SK-N-SH (cell line): ENCODE measurements at places on chromosomes 16 and 17. TPM values are rescaled to one million over a fixed set of nuclear protein-coding genes. Genes with fewer than 3 reads are reported as not detected.

CTF1 gene
- polyA plus RNA-seq, result 35.9 and 45.7 TPM in 2 replicates

P3H4 gene
- polyA plus RNA-seq, result 55.5 and 88.3 TPM in 2 replicates

KRT32 gene
- polyA plus RNA-seq, result not detected in 2 replicates

CBFA2T3 gene
- polyA plus RNA-seq, result not detected in 2 replicates

TEKT5 gene
- polyA plus RNA-seq, result not detected in 2 replicates

GAST gene
- not detected in 2 replicates for polyA plus RNA-seq

TEKT1 gene
- not detected in 2 replicates for polyA plus RNA-seq

MYH2 gene
- polyA plus RNA-seq, result 0.10 and 0.19 TPM in 2 replicates

MEFV gene
- 0.02 TPM in 1 of 2 replicates, not detected in the other for polyA plus RNA-seq

DNA sequence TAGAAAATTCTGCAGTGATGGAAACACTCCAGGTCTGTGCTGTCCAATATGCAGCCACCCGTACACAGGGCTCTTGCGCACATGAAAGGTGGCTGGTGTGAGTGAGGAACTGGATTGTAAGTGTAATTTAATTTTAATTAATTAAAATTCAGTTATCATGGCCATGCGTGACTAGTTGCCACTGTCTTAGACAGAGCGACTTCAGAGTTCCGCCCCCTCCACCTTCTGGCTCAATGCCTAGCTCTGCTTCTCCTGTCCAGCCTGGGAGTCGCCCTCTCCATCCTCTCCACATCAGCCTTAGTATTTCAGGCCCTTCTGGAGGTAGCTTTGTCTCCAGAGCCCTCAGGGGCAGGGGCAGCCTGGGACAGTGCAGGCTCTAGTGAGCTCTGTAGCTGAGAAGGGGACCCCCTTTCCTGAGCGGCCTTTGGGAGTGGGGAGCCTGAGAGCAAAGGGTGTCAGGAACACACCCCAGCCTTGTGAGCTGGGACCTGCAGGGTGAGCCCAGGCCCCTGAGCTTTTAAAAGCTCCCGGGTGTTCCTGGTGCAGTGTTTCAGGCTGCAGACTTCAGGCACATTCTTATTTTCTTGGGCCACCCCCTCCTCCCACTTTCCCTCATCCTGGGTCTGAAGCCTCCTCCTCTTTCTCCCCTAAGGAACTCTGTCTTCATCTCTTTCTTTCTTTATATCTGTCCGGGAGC, 99.4 kb downstream of the IRF8 start:
- H3K27me3 ChIP-seq, result peaks cover 95% of the 10 kb centered on the region
- DNase-seq, result no peak
- H3K27ac ChIP-seq, result no peak overlapping the region
- H3K36me3 ChIP-seq, result no peaks in the 10 kb centered on the region
- no peak overlapping the region for H3K4me3 ChIP-seq

DNA sequence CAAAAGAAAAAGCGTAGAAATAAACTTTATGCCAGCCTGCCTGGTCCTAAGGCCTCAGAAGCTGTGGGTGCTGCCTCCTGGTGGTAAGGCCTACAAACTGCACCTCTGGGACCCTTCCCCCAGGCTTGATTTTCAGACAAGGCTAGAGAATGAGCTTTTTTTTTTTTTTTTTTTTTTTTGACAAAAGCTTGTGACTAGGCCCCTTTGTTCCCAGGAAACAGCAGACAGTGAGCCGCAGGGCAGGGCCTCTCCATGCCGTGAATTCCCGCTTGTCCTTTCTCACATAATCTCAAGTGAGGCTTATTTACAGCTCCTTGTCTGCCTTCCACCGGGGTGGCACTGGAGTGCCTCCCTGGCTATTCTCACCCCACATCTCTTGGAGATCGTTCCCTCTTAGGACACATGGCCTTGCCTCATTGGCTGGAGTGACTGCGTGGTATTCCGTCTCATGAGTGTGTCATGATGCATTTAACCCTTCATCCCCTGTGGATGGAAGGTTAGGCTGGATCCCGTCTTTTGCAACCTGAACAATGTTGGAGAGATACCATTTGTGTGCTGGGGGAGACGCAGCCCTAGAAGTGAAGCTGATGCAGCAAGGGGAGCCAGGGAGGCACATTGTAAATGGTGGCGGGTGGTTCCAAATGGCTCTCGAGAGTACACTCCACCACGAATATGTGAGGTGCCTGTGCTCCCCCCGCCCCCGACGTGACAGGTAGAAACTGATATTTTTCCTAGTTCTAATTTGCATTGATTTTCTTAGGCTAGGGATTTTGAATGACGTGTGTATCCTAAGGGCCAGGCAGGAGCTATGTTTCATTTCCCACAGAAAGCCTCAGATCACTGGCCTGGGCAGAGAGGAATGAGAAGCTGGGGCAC, 49.6 kb downstream of the USP22 start:
- peak; percentile 95 for DNase-seq
- H3K4me1 ChIP-seq, result 0 out of 2 replicates have a peak, but pooled peaks cover 3% of the 10 kb centered on the region
- H3K27ac ChIP-seq, result peak overlapping the region; percentile 72
- no peaks in the 10 kb centered on the region for H3K27me3 ChIP-seq

GRCh38 chr17:1076299-1076981, 79.5 kb downstream of the TIMM22 start:
- H3K4me1 ChIP-seq, result peaks cover 16% of the 10 kb centered on the region
- no peaks in the 10 kb centered on the region for H3K27me3 ChIP-seq
- no peak overlapping the region for H3K27ac ChIP-seq
- no peak overlapping the region for H3K4me3 ChIP-seq

DNA sequence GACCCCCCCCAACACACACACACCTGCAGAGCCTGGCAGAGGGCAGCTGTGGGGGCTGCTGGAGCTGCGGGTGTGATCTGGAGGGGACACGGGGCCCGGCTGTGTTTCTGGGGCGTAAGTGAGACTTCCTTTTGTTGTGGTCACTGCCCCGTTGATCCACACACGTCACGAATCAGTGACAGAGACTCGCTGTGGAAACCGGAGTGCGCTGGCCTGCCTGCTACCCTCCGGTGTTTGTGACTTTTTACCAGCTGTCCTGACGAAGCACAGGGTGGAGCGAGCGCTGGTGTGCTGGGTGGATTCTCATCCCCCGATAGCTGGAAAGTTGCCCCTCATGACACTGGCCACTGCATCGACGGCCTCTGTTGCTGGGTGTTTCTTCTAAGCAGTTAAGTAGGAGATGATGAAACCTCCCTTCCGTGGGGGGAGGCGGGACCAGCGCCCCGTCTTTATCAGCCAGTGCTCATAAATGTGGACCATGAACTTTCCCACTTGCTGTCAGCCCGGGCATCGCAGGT, 2.3 kb downstream of the METRNL start:
- peak overlapping the region; percentile 86; the same call in 1 of the 2 replicates for H3K4me3 ChIP-seq
- no peak for DNase-seq
- peaks cover 13% of the 10 kb centered on the region for H3K36me3 ChIP-seq

DNA sequence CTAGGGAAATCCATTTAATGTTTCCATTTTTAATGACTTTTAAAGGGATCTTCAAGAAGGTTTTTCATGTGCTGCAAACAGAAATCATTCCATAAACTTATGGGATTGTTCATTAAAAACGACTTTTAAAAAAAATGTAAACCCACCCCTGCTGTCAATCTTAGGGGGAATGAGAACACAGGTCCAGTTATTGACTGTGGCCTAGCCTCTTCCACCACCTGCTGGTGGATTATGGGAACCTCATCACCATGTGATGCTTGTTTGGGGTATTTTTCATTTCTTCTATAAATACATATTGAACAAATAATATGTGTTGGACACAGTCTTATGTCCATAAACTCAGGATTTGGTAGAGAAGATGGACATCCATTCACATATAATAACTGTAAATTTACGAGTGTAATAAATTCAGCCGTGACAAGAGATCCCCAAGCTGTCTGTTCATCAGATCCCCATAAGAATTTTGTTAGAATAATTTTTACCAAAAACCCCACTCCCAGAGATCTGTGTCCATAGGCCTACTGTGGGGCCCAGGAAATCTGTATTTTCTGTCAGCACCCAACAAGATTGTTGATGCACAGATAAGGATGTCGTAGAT, 42.0 kb upstream of the TMC5 start:
- no peak overlapping the region for H3K4me3 ChIP-seq
- H3K27ac ChIP-seq, result no peak overlapping the region
- DNase-seq, result peak; percentile 77
- H3K36me3 ChIP-seq, result no peaks in the 10 kb centered on the region

DNA sequence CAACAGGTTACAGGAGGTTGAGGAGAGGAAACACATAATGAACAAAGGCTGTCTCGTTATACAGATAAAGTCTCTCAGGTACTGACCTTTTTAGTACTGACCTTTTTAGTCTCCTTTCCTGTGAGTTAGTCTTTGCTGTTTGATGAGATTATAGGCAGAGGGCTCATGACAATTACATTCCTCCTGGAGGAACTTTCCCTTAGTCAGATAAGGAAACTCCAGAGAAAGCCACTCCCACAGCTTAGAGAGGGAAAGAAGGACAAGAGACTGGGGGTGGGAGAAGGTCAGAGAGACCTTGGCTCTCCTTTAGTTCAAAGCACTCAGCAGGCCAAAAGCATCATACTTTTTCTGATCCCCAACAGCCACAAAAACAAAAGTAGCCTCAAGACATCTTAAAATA, 15.3 kb upstream of the PSMD7 start:
- no peak overlapping the region for H3K4me3 ChIP-seq
- H3K4me1 ChIP-seq, result no peaks in the 10 kb centered on the region
- H3K27me3 ChIP-seq, result no peaks in the 10 kb centered on the region
- no peaks in the 10 kb centered on the region for H3K36me3 ChIP-seq

GRCh38 chr17:57861790-57862693, 12.2 kb upstream of the MRPS23 start:
- H3K27me3 ChIP-seq, result no peaks in the 10 kb centered on the region
- peak; percentile 88 for DNase-seq
- peaks cover 14% of the 10 kb centered on the region for H3K4me1 ChIP-seq
- H3K36me3 ChIP-seq, result peaks cover 6% of the 10 kb centered on the region; the same call in 1 of the 2 replicates
- H3K27ac ChIP-seq, result no peak overlapping the region
- H3K4me3 ChIP-seq, result no peak overlapping the region

DNA sequence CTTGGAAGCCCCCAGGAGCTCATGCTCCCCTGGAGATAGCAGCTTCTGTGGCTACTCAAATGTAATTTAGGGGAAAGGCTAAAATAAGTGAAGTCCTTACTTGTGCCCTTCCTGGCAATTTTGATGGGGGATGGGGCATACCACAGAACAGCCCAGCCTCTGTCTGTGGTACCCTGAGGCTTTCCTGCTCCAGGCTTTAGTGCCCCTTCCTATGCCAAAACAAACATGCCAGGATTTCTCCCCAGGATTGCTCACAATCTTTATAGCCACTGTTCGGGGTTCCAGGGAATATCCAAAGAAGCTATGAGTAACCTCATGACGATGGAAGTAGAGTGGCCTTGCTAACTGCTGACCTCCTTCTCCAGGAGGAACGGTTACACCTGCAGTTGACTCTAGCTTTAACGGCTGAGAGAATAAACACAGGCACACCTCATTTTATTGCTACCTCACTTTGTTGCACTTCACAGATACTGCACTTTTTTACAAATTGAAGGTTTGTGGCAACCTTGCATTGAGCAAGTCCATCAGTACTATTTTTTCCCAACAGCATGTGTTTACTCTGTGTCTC, 24.9 kb downstream of the CCL4 start:
- no peaks in the 10 kb centered on the region for H3K36me3 ChIP-seq
- H3K4me3 ChIP-seq, result no peak overlapping the region
- H3K4me1 ChIP-seq, result no peaks in the 10 kb centered on the region
- no peaks in the 10 kb centered on the region for H3K27me3 ChIP-seq

GRCh38 chr17:2004435-2004952, 20.6 kb downstream of the RTN4RL1 start:
- no peak overlapping the region for H3K4me3 ChIP-seq
- DNase-seq, result no peak
- no peaks in the 10 kb centered on the region for H3K36me3 ChIP-seq
- no peaks in the 10 kb centered on the region for H3K4me1 ChIP-seq
- no peak overlapping the region for H3K27ac ChIP-seq
- no peaks in the 10 kb centered on the region for H3K27me3 ChIP-seq

- DNase-seq, result no peak
- H3K4me3 ChIP-seq, result peak overlapping the region; percentile 83
- H3K27me3 ChIP-seq, result no peaks in the 10 kb centered on the region
- H3K36me3 ChIP-seq, result peaks cover 3% of the 10 kb centered on the region; the same call in 1 of the 2 replicates
- peaks cover 19% of the 10 kb centered on the region; the same call in 1 of the 2 replicates for H3K4me1 ChIP-seq
Observed at GRCh38 chr17:75856062-75856756, 1.1 kb upstream of the WBP2 start.

- no peak overlapping the region for H3K4me3 ChIP-seq
- H3K27ac ChIP-seq, result no peak overlapping the region
- H3K4me1 ChIP-seq, result no peaks in the 10 kb centered on the region
- H3K27me3 ChIP-seq, result peaks cover 97% of the 10 kb centered on the region
- no peak for DNase-seq
- H3K36me3 ChIP-seq, result no peaks in the 10 kb centered on the region
Observed at GRCh38 chr16:86494565-86495356, 15.6 kb upstream of the FOXF1 start.

GRCh38 chr16:86052115-86052670, 153.2 kb downstream of the IRF8 start:
- no peaks in the 10 kb centered on the region for H3K4me1 ChIP-seq
- no peak overlapping the region for H3K4me3 ChIP-seq
- H3K36me3 ChIP-seq, result no peaks in the 10 kb centered on the region
- H3K27me3 ChIP-seq, result peaks cover 74% of the 10 kb centered on the region
- no peak overlapping the region for H3K27ac ChIP-seq

- no peak overlapping the region for H3K27ac ChIP-seq
- peak; percentile 70 for DNase-seq
- peaks cover 8% of the 10 kb centered on the region; the same call in 1 of the 2 replicates for H3K4me1 ChIP-seq
- no peak overlapping the region for H3K4me3 ChIP-seq
- H3K27me3 ChIP-seq, result no peaks in the 10 kb centered on the region
- peaks cover 13% of the 10 kb centered on the region; the same call in 1 of the 2 replicates for H3K36me3 ChIP-seq
Observed at GRCh38 chr16:4461250-4462085, 13.0 kb downstream of the NMRAL1 start.

- no peak for DNase-seq
- H3K27me3 ChIP-seq, result no peaks in the 10 kb centered on the region
- no peak overlapping the region for H3K27ac ChIP-seq
- peaks cover 38% of the 10 kb centered on the region for H3K4me1 ChIP-seq
- peaks cover 11% of the 10 kb centered on the region; the same call in 1 of the 2 replicates for H3K36me3 ChIP-seq
Observed at GRCh38 chr16:75301804-75302203, 50.4 kb upstream of the BCAR1 start.

- no peaks in the 10 kb centered on the region for H3K27me3 ChIP-seq
- H3K4me1 ChIP-seq, result peaks cover 23% of the 10 kb centered on the region
- H3K4me3 ChIP-seq, result peak overlapping the region; percentile 99
- peak; percentile 58 for DNase-seq
- peaks cover 44% of the 10 kb centered on the region for H3K36me3 ChIP-seq
Observed at GRCh38 chr17:50396261-50397110, 837 bp downstream of the LRRC59 start.

DNA sequence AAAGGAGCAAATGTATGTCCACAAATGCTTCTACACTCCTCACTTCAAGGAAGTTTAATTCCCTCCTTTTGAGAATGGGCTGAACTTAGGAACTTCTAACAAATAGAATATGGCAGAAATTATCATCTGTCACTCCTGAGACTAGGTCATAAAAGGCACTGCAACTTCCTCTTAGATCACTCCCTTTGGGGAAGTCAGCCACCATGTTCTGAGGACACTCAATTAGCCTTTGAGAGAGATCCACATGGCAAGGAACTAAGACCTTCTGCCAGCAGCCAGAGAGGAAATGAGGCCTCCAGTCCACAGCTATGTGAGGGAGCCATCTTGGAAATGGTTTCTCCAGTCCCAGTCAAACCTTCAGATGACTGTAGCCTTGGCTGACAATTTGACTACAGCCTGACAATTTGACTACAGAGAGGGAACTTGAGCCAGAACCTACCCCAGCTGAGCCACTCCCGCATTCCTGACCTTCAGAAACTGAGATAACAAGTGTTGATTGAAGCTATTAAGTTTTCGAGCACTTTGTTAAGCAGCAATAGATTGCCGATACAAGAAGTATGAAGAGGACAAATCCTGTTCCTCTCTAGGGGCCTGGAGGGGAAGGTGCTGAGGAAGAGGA, 113.4 kb upstream of the SEC14L1 start:
- DNase-seq, result no peak
- no peaks in the 10 kb centered on the region for H3K4me1 ChIP-seq
- no peak overlapping the region for H3K4me3 ChIP-seq
- H3K27ac ChIP-seq, result no peak overlapping the region
